ENCODE measurements at places on chromosomes 13 and 19. TPM values are rescaled to one million over a fixed set of nuclear protein-coding genes. Genes with fewer than 3 reads are reported as not detected.

GPR4 gene
- total RNA-seq: 1.4 TPM

PIP5K1C gene
- 12.0 TPM for total RNA-seq

CYP4F2 gene
- not detected for total RNA-seq

ZNF560 gene
- total RNA-seq: not detected

XAB2 gene
- 28.4 TPM for total RNA-seq

SLC6A16 gene
- total RNA-seq: 1.5 TPM

ZNF414 gene
- total RNA-seq: 29.9 TPM

NLRP9 gene
- total RNA-seq: not detected

RDH8 gene
- not detected for total RNA-seq

BAX gene
- total RNA-seq: 42.0 TPM

IL12RB1 gene
- 1.1 TPM for total RNA-seq

ICAM5 gene
- total RNA-seq: 1.3 TPM

LILRA1 gene
- 0.38 TPM for total RNA-seq

CNN2 gene
- total RNA-seq: 98.8 TPM

LGALS14 gene
- total RNA-seq: not detected

ADM5 gene
- 1.1 TPM for total RNA-seq
